Activated CD4-positive, alpha-beta T cell treated with anti-CD3 and anti-CD28 coated beads, Interleukin-2, amount 10 ng/mL, durations not matched to agents 24 days and 14 days (primary cell): ENCODE measurements at places on chromosomes 2 and 18.

- no peak for DNase-seq
- no peak overlapping the region for H3K4me3 ChIP-seq
- H3K4me1 ChIP-seq: no peaks in the 10 kb centered on the region
- no peaks in the 10 kb centered on the region for H3K36me3 ChIP-seq
- no peak overlapping the region for H3K27ac ChIP-seq
- no peaks in the 10 kb centered on the region for H3K27me3 ChIP-seq
Measured at GRCh38 chr18:41713969-41714825, 240.8 kb upstream of the PIK3C3 start.

DNA sequence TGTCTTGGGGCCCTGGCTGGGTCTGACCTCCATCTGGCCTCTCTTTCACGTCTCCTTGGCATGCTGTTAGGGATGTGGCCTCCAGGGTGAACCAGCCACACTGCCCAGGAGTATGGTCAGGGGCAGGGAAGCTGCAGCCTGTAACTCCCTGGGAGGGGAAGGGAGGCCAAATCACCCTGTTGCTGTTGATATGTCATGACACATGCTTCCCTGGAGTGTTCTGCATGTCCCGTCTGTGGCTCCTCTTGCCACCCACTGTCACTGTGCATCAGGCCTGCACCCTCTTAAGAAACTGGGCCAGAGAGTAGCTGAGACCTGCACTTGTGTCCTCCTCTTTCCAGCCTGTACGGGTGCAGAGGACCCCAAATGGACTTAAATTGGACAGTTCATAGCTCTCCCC lies 221.3 kb downstream of the FHOD3 start:
- H3K36me3 ChIP-seq: no peaks in the 10 kb centered on the region
- H3K27me3 ChIP-seq: peaks cover 2% of the 10 kb centered on the region
- no peak overlapping the region for H3K27ac ChIP-seq
- H3K4me1 ChIP-seq: no peaks in the 10 kb centered on the region

GRCh38 chr2:191899410-191899809 lies 52.5 kb upstream of the CAVIN2 start:
- H3K4me3 ChIP-seq: no peak overlapping the region
- no peaks in the 10 kb centered on the region for H3K36me3 ChIP-seq
- H3K27ac ChIP-seq: no peak overlapping the region
- DNase-seq: no peak

GRCh38 chr2:130355172-130355577 lies 681 bp upstream of the PTPN18 start:
- no peaks in the 10 kb centered on the region for H3K27me3 ChIP-seq
- no peak for DNase-seq
- H3K4me3 ChIP-seq: peak overlapping the region; percentile 80
- no peak overlapping the region for H3K27ac ChIP-seq
- H3K4me1 ChIP-seq: peaks cover 12% of the 10 kb centered on the region

- no peak overlapping the region for H3K27ac ChIP-seq
- H3K4me3 ChIP-seq: no peak overlapping the region
- H3K36me3 ChIP-seq: no peaks in the 10 kb centered on the region
- H3K27me3 ChIP-seq: peaks cover 8% of the 10 kb centered on the region
Measured at GRCh38 chr2:182666674-182667314, 49.3 kb upstream of the DNAJC10 start.
